Subcutaneous adipose tissue (tissue), 4 donors: ENCODE measurements at places on chromosomes 5 and 9. TPM values are rescaled to one million over a fixed set of nuclear protein-coding genes. Genes with fewer than 3 reads are reported as not detected.

Gene INSL6
- not detected for total RNA-seq

Gene PCDHA6
- total RNA-seq: 0.38 TPM

Gene TXNDC15
- 64.4 TPM for total RNA-seq

Gene CER1
- not detected for total RNA-seq

Gene CDKN2A
- total RNA-seq: 1.3 TPM

Gene PROB1
- 0.22 TPM for total RNA-seq

Gene CBY3
- not detected for total RNA-seq

Gene SH3PXD2B
- total RNA-seq: 26.6 TPM

Gene PTAR1
- total RNA-seq: 78.6 TPM

Gene ORM2
- not detected for total RNA-seq

Gene NUTM2F
- not detected for total RNA-seq

Gene SIL1
- 48.4 TPM for total RNA-seq

Gene LCN15
- not detected for total RNA-seq

Gene CENPK
- total RNA-seq: 1.7 TPM

Gene TAF9
- total RNA-seq: 52.6 TPM

Gene MARCOL
- total RNA-seq: not detected

Gene SLC6A18
- not detected for total RNA-seq

Gene C9
- 1.3 TPM for total RNA-seq

Gene BTNL9
- total RNA-seq: 174 TPM

Gene SPARC
- 1,545 TPM for total RNA-seq

Gene PRDM12
- total RNA-seq: not detected

Gene FOXB2
- not detected for total RNA-seq

Gene FSTL4
- not detected for total RNA-seq

Gene CSF1R
- 55.3 TPM for total RNA-seq

Gene GABBR2
- total RNA-seq: not detected

Gene DMRTA1
- total RNA-seq: 1.8 TPM

Gene SMIM33
- total RNA-seq: not detected
